A673 (cell line): ENCODE measurements at places on chromosomes 4 and X. TPM values are rescaled to one million over a fixed set of nuclear protein-coding genes. Genes with fewer than 3 reads are reported as not detected.

Gene TEC
- 6.8 and 6.9 TPM in 2 replicates for total RNA-seq

DNA sequence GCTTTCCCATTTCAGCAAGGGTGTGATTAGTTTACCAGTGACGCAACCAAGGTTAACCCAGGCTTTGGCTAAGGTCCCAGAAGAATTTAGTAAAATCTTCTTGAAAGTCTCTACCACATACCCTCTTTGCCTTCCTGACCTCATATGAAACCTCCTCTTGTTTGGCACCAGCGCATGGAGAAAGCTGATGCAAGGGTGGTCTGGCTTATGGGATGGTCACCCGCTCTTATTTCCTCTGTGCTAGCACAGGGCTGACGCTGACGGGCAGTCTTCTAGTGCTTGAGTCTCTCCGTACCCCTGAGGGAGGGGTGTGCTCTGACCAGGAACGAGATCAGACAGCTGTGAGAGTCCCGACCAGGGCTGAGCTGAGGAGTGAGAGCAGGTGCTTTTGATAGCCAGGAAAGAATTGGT is 137.6 kb downstream of the TENM3 start:
- H3K36me3 ChIP-seq, result no peaks in the 10 kb centered on the region
- H3K4me1 ChIP-seq, result peaks cover 6% of the 10 kb centered on the region
- no peak overlapping the region for H3K4me3 ChIP-seq

GRCh38 chr4:14152834-14153519 is 525.5 kb upstream of the BOD1L1 start:
- H3K27me3 ChIP-seq, result no peaks in the 10 kb centered on the region
- peaks cover 18% of the 10 kb centered on the region for H3K4me1 ChIP-seq
- DNase-seq, result no peak
- no peak overlapping the region for H3K27ac ChIP-seq

- H3K36me3 ChIP-seq, result no peaks in the 10 kb centered on the region
- no peak overlapping the region for H3K4me3 ChIP-seq
- H3K27me3 ChIP-seq, result peaks cover 11% of the 10 kb centered on the region
- no peak overlapping the region for H3K27ac ChIP-seq
- no peaks in the 10 kb centered on the region for H3K4me1 ChIP-seq
Observed at GRCh38 chr4:10175626-10176025, 59.0 kb upstream of the WDR1 start.

GRCh38 chr4:128025319-128025718 is 35.8 kb upstream of the LARP1B start:
- H3K4me1 ChIP-seq, result no peaks in the 10 kb centered on the region
- peaks cover 10% of the 10 kb centered on the region for H3K36me3 ChIP-seq
- no peak overlapping the region for H3K4me3 ChIP-seq

DNA sequence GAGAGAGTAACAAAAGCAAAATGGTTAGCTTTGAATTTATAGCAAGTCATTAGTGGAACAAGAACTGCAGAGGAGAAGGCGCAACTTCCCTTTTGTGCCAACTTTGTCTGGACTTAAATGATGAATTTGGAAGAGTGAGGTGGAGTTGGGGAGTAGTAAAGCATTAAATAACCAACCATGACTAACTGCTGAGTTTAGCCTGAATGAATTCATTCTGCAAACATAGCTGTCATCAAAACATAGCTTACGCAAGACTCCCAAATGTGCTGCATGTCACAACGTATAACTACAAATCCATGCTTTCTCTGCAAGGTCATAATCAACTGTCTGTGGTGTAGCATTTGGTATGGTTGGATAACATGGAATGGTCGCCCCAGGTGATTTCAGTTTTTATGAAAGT is 75.9 kb upstream of the RPL34 start:
- no peak overlapping the region for H3K4me3 ChIP-seq
- DNase-seq, result peak; percentile 49
- no peak overlapping the region for H3K27ac ChIP-seq

DNA sequence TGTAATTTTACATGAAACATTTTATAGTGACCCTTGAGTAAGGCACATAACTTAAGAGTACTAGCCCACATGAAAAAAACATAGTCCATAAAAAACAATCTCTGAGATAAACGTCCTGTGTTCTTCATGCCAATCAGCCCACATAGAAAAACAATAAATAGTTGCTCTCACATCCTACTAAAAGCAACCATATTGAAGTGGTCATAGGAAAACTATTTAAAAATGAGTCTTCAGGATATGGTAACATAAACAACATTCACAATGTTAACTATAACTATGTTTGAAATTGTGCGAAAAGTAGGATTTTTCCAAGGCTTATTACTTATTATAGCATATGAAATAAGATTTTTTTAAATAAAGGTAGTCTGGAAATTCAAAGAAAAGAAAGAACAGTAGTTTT is 77.1 kb upstream of the EPHA5 start:
- no peak for DNase-seq
- no peaks in the 10 kb centered on the region for H3K27me3 ChIP-seq
- H3K4me3 ChIP-seq, result no peak overlapping the region
- H3K36me3 ChIP-seq, result no peaks in the 10 kb centered on the region
